Mucosa of descending colon (tissue), 3 donors: ENCODE measurements at places on chromosomes 3 and 15.

DNA sequence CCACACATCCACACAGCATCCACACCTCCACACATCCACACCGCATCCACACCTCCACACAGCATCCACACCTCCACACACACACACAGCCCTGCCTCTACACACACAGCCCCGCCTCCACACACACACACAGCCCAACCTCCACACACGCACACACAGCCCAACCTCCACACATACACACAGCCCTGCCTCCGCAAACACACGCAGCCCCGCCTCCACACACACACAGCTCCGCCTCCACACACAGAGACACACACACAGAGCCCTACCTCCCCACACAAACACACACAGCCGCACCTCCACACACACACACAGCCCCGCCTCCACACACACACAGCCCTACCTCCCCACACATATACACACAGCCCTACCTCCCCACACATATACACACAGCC, 4.7 kb downstream of the MESP1 start:
- no peak for DNase-seq

- DNase-seq, result no peak
Measured at GRCh38 chr3:95738045-95738444, 1076.3 kb upstream of the EPHA6 start.

DNA sequence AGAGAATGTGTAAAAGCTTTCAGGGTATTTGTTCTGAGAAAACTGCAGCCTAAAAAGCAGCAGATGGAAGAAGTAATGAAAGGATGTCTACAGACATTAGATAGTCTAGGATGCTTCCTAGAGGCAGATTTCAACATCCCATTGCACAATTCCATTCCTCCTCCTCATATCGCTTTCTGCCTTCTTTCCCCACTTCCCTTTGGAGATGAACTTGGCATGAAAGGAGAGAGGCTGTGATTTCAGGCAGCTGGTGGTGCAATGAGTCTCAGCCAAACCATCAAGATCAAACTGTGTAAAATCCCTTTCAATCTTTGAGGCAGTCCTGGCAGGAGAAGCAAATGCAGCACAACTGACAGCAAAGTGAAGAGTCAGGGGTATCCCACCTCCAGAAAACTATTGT, 438.7 kb upstream of the KCNMB2 start:
- no peak for DNase-seq

DNA sequence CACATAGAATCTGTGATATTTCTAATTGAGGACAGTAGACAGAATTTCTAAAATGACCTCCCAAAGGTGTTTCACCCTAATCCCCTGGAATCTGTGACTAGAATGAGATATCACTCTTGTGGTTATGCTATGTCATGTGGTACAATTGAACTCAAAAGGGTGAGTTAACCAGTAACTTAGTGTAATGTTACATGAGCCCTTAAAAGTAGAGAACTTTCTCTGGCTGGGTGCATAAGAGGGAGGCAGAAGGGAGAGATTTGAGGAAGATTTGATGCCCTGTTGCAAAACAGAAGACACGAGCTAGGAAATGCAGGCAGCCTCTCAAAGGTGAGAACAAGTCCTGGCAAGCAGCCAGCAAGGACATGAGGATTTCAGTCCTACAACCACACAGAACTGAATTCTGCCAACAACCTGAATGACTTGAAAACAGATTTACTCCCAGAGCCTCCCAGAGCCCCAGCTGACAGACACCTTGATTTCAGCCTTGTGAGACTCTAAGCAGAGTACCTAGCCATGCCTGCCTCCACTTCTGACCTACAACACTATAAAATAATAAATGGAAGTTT, 160.3 kb downstream of the MTHFS start:
- no peak for DNase-seq

DNA sequence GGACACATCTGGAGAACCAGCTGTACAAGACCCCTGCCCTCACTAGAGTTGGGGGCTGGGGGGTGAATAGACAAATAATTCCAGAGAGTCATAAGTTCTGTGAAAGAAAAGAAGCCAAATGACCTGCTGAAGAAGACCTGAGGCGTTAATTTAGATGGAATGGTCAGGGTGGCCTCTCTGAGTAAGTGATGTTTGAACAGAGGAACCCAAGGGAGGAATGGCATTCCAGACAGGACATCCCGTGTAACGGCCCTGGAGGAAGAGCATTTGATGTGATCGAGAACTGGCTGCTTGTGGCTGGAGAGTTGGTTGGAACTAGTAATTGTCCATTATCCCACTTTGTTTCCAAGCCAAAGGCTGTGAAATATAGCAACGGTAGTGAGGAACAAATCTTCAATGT, 1.7 kb downstream of the NR2C2 start:
- no peak for DNase-seq

GRCh38 chr3:197791892-197792647, 1.0 kb downstream of the LRCH3 start:
- no peak for DNase-seq

DNA sequence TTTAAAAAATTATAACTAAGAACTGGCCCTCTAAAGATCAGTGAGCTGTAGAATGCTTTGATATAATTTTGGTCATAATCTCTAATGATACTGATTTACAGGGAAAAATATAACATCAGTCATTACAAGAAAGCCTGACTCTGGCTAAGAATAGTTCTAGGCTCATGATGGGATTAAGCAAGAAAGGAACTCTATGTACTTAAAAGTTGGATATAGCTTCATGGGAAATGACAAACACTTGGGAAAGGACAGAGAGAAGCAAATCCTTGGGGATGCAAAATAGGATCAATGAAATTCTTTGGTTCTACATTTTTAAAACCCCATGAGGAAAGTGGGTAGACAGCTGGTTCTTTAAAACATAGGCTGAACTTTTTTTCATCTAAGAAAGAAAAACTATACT, 472.7 kb upstream of the NR2F2 start:
- no peak for DNase-seq

DNA sequence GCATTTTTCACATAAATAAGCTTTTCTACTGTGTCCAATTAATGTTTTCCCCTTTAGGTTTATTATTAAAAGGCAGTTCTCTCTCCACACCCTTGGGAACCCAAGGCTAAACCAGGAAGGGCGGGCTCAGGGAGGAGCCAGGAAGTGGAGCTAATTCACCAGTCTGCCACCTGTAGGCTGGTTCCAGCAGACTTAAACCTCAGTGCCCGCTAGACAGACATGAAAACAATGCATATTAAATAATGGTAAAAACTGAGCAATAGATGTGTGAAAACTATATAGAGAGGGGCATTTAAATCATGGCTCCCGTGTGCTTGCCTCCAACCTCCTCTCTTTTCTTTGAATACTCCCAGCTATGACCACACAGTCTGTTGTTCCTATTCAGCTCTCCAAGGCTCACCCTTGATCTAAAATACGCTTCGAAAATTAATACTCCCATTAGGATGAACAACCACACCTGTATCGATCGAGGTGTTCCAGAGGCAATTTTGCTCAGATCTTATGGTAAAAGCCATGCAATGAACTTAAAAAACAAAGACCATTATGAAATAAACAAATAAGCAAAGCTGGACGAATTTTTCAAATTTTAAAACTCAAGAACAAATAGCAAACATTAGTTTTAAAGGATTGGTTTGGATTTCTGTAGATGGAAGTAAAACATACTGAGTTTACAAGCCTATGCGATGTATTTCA, 253.3 kb downstream of the TJP1 start:
- peak; percentile 76 for DNase-seq

DNA sequence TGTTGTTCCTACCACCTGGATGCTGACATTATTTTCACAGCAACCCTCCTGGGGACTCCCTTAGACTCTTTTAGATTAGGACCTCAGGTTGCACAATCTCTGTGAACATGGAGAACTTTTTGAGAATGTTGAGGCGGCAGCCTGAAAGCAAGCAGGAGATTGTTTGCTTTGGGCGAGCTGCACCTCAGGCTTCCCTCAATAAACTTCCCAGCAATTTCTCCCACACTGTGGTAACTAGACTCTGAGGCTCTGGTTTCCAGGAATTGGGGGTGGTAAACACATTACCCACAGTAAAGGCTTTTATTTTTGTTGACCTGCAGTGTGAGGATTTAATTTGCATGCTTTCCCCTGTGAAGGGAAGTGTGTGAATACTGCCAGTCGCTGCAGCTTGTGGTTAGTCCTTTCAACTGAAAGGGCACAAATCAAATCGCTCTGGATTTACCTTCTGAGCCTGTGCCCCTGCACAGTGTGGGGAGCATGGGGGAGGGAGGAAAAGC, 35.2 kb upstream of the SIAH2 start:
- DNase-seq, result no peak

DNA sequence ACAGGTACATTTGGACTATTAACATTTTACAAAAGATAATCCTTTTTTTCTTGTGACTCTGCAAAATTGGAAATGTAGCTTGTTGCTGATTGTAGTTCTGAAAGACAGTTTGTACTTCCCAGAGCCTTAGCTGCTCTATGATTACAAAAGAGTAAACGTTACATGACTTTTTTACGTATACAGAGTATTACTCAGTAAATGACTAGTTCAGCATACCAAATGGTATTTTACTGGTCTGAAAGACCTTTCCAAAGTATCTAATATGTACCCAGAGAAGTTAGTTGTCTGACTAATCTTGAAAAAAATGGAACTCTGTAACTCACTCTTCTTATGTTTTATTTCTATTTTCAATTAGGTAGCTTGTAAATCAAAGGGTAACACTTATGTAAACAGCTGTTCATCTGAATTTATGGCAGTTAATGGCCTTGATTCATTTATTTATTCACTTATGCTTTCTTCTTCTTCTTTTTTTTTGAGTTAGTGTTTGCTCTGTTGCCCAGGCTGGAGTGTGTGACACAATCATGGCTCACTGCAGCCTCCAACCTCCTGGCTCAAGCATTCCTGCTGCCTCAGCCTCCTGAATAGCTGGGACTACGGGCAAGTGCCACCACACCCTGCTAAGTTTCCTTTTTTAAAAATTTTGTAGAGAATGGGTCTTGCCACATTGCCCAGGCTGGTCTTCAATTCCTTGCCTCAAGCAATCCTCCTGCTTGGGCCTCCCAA, 151.7 kb downstream of the C3orf38 start:
- DNase-seq, result no peak

DNA sequence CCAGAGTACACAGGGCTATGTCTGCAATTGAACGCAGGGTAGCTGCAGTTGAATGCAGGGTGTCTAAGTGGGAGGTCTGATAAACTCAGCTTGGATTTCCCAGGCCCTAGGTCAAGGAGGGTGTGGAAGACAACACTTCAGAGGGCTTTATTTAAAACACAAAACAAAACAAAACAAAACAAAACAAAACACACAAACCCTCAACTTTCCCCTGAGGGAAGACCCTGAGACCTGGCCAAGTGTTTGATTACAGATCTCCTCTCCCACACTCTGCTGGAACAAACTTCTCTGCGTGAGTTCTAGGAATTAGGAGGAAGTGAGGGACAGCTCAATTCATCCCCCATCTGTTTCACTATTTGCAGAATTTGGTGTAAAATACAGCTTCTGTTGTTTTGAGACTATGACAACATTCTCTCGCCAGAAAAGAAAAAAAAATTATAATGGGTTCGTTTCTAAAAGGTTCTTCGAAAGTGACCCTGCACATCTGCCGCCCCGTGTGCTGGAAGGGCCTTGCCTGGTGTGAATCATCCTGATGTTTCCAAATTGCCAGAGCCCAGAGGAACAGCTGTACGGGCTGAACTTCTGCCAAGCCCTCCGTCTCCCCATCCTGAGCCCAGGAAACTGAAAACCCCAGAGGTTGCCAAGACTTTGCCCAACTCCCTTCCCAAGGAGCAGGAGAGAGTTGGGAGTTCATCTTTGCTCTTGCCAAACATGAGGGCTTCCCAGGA, 73.3 kb upstream of the RAD18 start:
- peak; percentile 42 for DNase-seq

GRCh38 chr15:77163781-77164384, 93.0 kb upstream of the TSPAN3 start:
- no peak for DNase-seq

DNA sequence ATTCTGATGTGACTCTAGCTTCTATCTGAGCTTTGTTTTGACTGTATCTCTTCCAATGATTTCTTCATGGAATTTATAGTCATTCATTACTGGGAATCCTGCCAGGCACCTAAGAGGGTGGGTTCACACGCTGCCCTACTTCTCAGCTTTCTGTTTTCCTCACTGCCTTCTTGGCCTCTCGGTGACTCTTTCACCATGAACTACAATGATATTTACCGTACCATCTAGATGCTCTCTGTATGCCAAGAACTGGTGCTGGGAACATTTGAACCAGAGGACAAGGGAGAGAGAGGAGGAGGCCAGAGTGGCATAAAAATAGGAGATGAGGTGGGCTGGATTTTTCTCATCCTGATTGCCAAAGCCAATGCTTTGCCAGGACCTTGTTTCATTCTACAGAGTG, 280.0 kb upstream of the P2RY1 start:
- no peak for DNase-seq

GRCh38 chr3:151410891-151411559, 26.5 kb upstream of the P2RY12 start:
- DNase-seq, result no peak

- DNase-seq, result no peak
Measured at GRCh38 chr15:77569729-77570125, 63.0 kb downstream of the LINGO1 start.

DNA sequence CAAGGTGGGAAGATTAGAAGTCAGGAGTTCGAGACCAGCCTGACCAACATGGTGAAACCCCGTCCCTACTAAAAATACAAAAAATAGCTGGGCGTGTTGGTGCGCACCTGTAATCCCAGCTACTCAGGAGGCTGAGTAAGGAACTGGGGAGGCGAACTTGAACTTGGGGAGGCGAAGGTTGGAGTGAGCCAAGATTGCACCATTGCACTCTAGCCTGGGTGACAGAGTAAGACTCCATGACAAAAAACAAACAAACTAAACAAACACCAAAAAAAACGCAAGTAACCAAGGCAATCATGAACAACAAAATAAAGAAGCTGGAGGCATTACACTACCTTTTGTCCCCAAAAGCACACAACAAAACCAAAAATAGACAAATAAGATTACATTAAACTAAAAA, 547.3 kb upstream of the GBE1 start:
- DNase-seq, result no peak

DNA sequence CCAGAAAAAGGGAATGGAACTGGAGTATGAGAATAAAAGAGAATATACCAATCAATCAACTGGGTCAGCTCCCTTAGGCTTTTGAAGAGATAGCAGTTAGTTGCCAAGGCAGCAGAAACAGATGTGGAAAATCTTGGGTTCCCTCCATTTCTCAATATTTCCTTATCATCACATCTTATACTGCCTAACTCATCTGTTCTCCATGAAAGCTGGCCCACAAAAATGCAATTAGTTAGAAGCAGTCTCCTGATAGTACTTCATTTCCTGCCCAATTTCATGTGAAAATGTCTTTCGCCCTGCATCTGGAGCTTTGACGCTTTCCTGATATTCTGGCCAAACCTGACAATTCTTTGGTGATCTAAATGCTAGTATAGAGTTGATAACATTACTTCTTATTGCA, 30.1 kb upstream of the SPTSSB start:
- DNase-seq, result no peak

GRCh38 chr3:33372218-33373081, 67.8 kb downstream of the UBP1 start:
- no peak for DNase-seq

GRCh38 chr3:64422192-64422591, 196.9 kb upstream of the PRICKLE2 start:
- DNase-seq, result no peak

DNA sequence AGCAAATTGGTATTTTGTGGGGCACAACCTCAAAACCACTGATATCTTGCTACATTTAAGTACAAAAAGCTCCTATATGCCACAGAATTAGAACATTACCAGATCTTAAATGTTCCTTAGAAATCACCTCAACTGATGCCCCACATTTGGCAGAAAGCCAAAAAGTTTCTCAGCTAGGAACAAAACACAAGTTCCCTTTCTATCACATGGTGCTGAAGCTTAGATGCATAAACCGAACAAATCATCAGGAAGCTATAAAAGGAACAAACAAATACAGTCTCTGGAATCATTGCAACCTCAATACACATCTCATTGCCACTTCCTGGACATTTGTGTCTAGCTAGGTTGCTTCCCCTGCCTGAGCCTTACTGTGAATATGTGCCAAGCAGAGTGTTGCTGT, 492.6 kb downstream of the LPP start:
- DNase-seq, result no peak
